Panc1 (cell line): ENCODE measurements at places on chromosomes 6 and 20.

- no peak for DNase-seq
Measured at GRCh38 chr6:49410564-49410963, 52.5 kb downstream of the MMUT start.

- no peak for DNase-seq
Measured at GRCh38 chr6:130991422-130992137, 71.5 kb downstream of the EPB41L2 start.

DNA sequence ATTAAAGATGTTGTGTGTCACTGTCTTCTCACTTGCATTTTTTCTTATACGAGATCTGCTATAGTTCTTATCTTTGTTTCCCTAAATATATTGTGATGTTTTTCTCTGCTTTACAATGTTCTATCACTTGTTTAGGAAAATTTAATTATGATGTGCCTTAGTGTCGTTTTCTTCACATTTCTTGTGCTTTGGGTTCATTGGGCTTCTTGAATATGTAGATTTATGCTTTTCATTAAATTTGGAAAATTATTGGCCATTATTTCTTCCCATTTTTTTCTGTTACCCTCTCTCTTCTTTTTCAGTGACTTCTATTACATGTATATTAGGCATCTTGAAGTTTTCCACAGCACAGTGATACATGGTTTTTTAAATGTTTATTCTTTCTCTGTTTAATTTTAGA, 33.4 kb downstream of the CITED2 start:
- no peak for DNase-seq

- DNase-seq: no peak
Measured at GRCh38 chr6:116229287-116229913, 24.5 kb downstream of the TSPYL4 start.

DNA sequence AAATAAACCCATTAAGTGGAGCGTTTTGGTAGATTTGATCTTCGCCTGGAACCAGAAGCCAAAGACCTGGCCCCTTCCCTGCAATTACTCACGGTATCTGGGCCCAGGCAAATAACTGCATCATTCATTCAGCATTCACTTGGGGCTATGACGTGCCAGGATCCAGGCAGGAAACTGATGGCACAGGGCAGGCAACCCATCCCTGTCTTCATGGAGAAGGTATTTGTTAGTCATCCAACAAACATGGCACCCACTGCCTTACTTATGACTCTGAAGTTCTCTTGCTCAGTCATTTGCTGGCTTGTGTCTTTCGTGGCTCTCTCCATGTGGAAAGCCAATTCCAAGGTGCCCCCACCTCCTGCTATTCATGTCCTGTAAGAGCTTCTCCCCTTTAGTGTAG, 232.4 kb downstream of the BMP7 start:
- no peak for DNase-seq

GRCh38 chr6:132130626-132131298, 179.6 kb upstream of the CCN2 start:
- no peak for DNase-seq
